IPS DF 19.7 (cell line): ENCODE measurements at places on chromosomes 12 and 14.

DNA sequence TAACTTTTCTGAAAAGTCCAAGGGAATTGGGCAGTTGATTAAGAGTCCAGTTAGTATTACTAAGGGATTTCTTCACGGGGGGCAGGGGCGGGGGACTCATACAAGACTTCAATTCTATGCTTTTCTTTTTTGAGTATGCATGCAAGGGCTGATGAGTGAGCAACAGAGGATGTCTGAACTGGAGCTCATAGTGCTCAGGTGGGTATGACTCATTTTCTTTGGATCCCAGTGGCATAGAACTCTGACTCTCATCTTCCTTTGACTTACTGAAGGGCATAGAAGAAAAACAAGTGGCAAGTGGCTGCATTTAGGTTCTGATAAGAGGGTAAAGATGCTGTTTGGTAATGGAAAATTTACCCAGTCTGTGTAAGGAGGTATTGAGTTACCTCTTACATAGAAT, 749.2 kb downstream of the NOVA1 start:
- no peak for DNase-seq

DNA sequence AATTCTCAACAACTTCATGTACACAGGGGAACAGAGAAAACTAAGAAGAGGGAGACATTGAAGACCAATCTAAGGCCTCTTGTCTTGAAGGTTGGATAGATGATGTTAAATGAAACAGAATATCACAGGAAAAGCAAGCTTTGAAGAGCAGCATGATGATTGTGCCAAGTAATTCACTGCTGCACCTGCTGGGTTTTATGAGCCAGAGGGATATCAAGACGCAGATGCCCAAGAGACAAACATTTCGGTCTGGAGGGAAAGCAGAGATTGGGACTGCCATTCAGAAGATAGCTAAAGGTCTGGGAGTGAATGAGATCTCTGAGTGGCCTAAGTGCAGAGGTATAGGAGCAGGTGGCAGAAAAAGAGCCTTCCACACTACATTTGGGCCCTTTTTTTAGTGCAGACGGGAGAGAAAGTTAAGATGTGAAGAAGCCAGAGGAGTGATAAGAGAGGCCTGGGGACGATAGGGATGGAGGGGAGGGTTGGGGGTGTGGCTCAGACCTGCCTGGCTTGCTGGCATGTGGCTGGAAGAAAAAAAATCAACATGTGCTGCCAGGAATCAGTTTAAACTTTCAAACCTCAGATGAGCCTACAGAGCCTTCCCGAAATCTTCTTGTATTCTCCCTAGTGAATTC, 200.6 kb downstream of the AEBP2 start:
- DNase-seq: no peak

GRCh38 chr12:1848745-1849144, 28.4 kb downstream of the LRTM2 start:
- no peak for DNase-seq

- DNase-seq: peak; percentile 70
Observed at GRCh38 chr14:95346820-95347219, 27.1 kb upstream of the CLMN start.

- no peak for DNase-seq
Observed at GRCh38 chr14:91108941-91109611, 4.8 kb upstream of the DGLUCY start.

DNA sequence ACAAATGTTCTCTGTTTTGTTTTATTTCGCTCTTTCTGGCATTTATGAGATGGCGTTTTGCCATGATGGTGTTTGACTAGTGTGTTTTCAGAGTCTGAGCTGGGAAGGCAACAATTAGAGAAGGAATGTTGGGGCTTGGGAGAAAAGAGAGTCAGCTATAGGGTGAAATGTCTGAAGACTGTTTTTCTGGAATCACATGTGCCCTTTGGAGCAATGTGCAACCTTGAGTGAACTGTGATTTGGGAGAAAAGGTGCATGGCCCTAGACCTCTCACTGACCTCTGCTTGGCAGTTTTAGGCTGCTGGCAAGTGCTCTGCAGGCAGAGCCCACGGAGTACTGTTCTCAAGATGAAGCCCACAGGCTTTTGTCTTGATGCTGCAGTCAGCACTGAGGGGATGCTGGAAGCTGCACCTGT, 379.9 kb upstream of the PDE3A start:
- DNase-seq: no peak

DNA sequence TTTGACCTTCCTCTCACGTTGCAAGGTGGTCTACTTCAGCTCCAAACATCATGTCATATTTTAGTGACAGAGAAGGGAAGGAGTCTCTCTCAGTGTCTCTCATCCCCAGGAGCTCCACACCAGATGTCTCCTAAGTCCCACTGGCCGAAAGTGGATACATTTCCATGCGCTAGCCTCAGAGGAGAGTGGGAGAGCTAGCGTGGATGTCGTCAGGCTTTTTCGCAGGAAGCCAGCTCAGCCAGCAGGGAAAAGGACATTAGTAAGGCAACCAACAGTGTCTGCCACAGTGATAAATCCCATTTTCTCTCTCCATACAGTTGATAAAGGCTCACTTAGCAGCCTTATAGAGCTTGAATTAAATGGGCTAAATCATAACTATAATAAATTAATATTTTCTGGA, 155.7 kb downstream of the PELI2 start:
- DNase-seq: no peak

GRCh38 chr14:59997966-59998365, 78.0 kb downstream of the LRRC9 start:
- no peak for DNase-seq

DNA sequence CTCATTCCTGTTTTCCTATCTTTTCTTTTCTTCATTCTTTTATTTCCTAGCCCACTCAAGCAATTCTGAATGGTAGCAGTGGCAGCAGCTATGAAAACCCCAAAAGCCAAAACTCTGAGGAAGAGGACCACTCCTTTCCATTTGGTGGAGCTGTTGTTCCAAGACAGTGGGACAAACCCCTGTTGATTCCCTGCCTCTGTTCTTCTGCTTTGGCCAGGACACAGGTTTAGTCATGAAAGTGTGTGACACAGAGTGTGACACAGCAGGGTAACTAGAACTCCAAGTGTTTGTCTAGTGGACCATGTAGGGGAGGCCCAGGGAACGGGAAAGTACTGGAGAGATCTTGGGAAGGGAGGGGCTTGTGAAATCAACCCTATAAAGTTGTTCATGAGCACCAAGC, 71.1 kb downstream of the PTCSC3 start:
- peak; percentile 35 for DNase-seq

DNA sequence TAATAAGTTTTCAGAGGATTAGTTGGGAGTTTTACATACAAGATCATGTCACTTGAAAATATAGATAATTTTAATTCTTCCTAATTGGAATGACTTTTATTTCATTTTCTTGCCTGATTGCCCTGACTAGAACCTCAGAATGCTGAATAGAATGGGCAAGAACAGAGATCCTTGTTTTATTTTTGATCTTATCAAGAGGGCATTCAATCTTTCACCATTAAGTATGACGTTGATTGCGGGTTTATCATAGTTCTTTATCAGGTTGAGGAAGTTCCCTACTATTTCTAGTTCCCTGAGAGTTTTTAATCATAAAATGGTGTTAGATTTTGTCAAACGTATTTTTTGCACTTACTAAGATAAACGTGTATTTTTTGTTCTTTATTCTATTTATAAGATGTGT, 124.3 kb downstream of the DICER1 start:
- no peak for DNase-seq

- no peak for DNase-seq
Observed at GRCh38 chr12:116862167-116862566, 19.1 kb downstream of the HRK start.
